ENCODE measurements at places on chromosomes 7 and 10.

GRCh38 chr10:67785098-67785497 is 52.9 kb downstream of the DNAJC12 start:
- no peak for DNase-seq

DNA sequence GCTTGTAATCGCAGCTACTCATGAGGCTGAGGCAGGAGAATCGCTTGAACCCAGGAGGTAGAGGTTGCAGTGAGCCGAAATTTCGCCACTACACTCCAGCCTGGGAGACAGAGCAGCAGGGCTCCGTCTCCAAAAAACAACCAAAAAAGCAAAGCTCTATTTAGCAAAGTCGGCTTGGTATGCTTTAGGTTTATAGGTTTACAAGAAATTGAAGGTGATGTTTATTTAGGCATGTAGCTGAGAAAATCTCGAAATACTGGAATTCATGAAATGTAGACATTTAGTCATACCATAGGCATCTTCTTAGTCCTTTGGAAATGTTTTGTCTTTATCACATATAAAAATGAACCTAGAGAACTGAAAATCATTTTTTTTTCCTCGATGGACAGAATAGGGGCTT is 453.8 kb upstream of the ANKRD30A start:
- DNase-seq, result no peak

GRCh38 chr7:25731068-25731845 is 420.7 kb upstream of the NFE2L3 start:
- DNase-seq, result no peak

- no peak for DNase-seq
These were observed 1.1 kb downstream of the FAM237B start for GRCh38 chr7:90320014-90320413.

DNA sequence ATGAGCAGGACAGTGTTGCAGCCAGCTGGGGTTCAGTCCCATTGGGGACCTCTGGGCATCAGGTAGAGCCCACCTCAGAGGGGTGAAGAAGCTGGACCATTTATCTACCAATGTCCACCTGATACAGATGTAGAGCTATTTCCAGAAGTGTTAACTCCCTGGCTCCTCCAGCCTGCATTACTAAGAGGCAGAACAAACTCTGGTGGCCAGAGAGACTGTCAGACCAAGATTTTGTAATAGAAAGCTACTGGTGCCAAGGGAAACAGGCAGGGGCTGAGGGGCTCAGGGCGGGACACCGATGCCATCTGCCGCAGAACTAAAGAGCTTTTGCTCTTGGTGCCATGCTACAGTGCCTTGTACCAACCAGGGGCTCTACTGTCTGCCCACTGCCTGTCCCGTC is 268.2 kb upstream of the HABP2 start:
- DNase-seq, result no peak

GRCh38 chr10:111265341-111265740 is 188.5 kb downstream of the ADRA2A start:
- DNase-seq, result no peak

GRCh38 chr7:41629711-41630111 is 73.2 kb downstream of the INHBA start:
- DNase-seq, result no peak

- no peak for DNase-seq
These were observed 28.1 kb downstream of the ARL4A start for GRCh38 chr7:12715372-12716133.

- DNase-seq, result no peak
These were observed 99.5 kb upstream of the ABI1 start for GRCh38 chr10:26960308-26960707.

DNA sequence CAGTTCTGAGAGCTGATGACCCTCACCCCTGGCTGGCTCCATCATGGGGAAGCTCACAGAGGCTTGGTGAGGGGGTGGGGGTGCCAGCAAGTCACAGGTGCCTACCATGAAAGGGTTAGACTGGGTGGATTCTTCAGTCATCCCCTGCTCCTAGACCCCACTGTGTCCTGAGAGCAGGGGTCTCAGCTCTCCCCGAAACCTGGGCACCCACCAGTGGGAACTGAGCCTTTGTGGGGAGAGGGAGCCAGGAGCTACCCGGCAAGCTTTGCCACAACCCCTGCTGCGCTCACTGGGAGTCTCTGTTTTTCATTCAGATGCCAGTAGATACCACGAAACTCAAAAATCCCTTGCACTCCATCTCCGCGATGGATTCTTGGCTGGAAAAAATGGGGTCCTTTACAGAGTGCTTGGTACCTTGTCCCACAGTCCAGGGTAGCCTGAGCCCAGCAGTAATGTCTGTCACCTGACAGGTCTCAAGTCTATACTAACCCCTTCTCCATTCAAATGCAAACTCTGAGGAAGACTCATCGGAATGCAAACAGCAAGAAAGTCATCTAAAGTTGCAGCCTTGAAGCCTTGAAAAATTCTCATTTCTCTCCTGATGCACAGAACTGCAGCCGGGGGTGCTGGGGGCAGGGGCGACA is 48.9 kb upstream of the ENO4 start:
- DNase-seq, result no peak

GRCh38 chr7:7821517-7821916 is 103.1 kb upstream of the RPA3 start:
- DNase-seq, result no peak

GRCh38 chr7:78073609-78074382 is 275.2 kb downstream of the PHTF2 start:
- no peak for DNase-seq

GRCh38 chr10:93438613-93439253 is 43.4 kb downstream of the MYOF start:
- no peak for DNase-seq

GRCh38 chr10:110600487-110601101 is 33.1 kb downstream of the SMC3 start:
- DNase-seq, result no peak

DNA sequence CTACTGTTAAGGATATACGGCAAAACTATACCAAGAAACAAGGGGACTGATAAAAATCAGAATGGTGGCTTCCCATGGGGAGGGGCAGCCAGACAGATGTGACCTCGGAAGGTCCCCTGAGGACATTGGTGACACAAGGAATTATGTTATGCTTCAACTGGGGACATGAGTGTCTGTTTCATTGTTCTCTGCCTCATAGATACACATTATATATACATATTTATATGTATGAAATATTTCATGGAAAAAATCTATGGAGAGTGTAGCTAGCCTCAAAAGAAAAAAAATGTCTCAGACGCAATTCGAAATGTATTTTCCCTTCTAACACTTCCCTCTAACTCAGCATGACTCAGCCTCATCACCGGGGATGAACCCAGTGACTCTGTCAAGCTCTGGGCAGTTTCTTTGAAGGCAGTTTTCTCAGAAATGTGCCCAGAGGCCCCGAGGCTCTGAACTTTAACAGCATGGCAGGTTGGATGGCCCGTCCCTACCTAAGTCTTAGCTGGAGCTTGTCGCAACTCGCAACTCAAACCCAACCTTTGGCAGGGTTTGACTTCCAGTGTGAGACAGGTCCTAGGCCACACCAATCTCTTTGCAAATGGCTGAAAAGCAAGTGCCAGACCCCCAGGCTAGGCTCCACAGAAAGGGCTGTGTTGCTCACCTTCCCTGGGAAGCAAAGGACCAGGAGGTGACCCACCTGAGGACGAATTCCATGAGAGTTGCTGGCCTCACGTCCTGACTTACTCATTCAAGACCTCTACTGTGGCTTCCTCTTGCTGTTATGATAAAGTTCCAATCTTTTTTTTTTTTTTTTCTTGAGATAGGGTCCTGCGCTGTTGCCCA is 86.9 kb downstream of the CARD11 start:
- no peak for DNase-seq

- no peak for DNase-seq
These were observed 438.0 kb downstream of the ETV1 start for GRCh38 chr7:13551503-13551902.

GRCh38 chr10:62096256-62096933 is 172.2 kb downstream of the RTKN2 start:
- DNase-seq, result no peak

GRCh38 chr7:82839555-82839954 is 323.1 kb downstream of the PCLO start:
- DNase-seq, result no peak

GRCh38 chr7:149736478-149737360 is 36.7 kb downstream of the ZNF467 start:
- DNase-seq, result no peak

GRCh38 chr7:157853076-157853788 is 516.4 kb downstream of the DNAJB6 start:
- DNase-seq, result no peak

GRCh38 chr7:51031216-51031615 is 248.5 kb upstream of the GRB10 start:
- no peak for DNase-seq

DNA sequence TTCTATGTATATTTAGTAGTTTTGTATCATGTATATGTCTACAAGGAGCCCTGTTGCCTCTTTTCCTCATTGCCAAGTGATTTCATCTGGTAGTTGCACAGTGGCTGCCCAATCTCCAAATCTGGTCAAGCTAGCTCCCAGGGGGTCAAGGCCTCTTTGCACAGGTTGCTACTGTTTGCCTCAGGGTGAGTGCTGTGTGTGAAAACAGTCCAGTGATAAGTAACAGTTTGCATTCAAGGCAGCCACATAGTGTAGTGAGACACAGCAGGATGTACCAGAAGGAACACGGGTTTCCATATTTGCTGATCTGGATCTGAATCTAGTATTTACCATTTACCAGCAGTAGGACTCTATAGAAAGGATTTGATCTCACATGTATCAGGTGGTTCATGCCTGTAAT is 13.3 kb upstream of the EPC1 start:
- DNase-seq, result no peak

DNA sequence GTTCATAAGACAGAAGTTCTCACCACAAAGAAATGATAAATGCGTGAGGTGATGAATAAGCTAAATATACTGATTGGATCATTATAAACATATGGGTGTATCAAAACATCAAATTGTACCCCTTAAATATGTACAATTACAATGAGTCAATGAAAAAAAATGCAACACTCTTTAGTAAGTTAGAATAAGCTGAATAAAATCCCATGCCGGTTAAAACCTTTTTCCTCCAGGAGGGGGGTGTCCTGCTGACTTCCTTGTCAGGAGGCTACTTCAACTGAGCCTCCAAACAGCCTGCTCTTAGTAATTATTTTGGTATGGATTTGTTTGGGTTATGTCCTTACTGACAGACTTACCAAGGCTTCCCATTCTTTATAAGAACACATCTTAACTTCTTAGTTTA is 649.1 kb downstream of the INHBA start:
- no peak for DNase-seq

DNA sequence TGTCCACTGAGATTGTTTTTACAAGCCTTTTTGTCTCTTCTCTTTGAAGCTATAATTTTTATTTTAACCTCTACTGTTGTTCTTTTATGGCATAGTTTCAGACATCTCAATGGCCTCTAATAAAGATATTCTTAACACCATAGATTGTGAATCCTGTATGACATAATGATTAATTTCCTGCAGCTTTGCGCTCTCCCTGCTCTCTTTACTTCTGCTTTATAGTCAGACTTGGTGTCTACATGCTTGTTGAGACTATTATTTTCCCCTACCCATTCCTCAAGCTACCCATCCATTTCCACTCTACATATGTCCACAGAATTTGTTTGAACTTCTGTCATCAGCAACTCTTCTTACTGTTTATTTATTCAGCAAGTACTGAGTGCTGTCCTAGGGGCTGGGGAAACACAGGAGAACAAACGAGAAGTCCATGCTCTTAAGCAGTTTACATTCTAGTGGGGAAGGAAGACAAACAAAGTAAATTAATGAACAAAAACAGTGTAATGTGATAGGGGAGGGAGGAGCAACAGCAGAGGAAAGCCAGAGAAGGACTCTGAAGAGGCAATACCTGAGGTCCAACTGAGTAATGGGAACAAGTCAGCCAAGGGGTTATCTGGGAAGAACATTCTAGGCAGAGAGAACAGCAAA is 110.1 kb downstream of the CDK14 start:
- DNase-seq, result no peak

DNA sequence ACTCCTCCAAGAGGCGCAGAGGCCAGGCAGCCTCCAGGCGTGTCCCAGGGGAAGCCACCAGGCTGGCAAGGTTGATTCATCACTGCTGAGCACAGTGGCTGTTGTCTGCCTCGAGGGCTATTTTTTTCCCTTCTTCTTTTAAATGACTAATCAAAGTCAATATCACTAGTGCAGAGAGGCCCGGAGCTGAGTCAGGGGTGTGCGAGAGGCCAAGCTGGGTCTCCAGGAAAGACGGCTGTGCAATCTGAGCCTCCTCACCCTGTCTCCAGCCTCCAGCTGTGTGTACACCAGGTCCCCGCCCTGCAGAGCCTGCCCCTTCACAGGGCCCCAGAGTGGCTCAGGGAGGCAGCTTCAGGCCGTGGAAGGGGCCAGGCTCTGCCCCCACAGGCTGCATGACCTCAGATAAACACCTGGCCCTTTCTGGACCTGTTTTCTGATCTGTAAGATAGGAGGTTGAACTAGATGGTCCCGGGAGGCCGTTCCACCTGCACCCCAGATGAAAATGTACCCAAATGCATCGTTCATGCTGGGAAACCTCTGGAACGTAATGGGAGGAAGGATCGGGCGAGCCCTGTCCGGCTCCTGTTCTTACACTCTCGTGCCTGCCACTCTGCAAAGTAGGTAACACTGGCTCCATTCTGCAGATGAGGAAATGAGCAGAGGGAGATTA is 3.7 kb downstream of the STX1A start:
- DNase-seq, result peak; percentile 39

DNA sequence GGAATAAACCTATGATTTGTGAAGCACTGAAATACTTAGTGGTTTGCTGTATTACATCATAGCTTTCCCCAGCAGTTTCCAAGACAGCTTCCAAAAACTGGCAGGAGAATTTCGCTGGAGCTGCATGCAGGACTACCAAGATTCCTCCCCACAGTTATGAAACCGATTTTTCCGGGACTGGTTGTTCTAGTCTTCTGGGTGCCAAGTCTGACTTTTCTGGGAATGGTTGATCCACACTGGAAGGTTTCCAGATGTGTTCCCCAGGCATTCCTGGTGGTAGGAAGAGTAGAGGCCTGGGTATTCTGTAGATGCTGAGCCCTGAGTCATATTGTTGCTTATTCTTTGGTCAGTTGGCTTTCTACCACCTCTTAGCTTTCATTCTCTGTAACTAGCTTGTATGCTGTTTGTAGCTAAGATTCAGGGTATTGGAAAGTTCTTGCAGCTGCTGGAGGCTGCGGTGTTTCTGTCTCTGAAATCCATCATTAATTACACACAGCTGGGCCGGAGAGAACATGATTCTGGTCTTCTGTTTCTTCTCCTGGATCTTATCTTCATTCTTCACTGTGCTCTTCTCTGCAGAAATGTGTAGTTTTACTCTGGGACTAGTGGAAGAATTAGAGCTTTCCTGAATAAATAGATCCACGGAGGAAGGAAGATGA is 6.3 kb downstream of the ABCC2 start:
- DNase-seq, result no peak

DNA sequence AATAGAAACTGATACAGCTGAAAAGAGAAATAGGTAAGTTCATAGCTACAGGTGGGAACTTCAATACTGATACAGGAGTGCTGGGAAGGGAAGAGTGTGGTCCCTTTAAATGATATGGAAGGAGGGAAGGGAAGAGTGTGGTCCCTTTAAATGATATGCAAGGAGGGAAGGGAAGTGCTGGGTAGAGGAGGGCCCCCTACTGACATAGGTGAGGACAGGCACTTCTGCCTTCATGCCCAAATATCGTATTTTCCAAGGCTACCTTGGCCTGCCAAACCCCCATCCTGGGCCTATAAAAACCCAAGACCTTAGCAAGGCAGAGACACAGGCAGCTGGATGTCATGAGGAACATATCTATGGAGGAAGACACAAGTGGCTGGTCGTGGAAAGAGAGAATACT is 92.3 kb downstream of the MAGI2 start:
- no peak for DNase-seq
